ENCODE measurements at places on chromosomes 3 and 15.

DNA sequence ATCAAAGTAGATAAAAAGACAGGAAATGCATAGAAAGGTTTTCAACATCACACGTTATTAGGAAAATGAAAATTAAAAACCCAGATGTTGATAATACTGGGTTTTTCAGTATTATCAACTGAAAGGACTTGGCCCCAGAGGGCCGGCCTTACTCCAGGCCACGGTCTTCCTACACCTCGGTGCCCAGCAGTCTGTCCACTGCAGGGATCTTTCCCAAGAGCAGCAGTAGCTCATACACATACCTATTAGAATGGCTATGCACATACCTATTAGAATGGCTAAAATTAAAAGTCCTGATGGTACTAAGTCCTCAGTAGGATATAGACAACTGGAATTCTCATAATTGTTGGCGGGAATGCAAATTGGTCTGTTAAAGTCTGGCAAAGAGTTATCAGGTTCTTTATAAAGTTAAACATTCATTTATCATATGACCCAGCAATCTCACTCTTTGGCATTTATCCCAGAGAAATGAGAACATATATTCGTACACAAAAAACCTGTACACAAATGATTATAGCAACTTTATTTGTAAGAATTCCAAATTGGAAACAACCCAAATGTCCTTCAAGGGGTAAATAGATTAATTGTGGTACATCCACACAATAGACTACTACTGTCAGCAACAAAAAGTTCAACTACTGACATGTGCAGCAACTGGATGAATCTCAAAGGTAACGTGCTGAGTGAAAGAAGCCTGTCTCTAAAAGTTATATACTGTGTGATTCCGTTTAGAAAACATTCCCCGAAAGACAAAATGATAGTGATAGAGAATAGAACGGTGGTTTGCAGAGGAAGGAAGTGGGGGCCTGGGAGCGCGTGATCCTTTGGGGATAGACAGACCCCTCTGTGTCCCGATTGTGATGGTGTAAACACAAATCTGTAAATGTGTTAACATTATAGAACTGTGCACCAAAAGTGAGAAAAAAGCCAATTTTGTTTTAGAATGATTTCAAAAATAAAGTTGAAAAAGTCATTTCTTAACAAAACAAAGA, 62.3 kb downstream of the MCTP2 start:
- DNase-seq: no peak

GRCh38 chr15:57596978-57597377, 5.3 kb downstream of the MYZAP start:
- DNase-seq: no peak

DNA sequence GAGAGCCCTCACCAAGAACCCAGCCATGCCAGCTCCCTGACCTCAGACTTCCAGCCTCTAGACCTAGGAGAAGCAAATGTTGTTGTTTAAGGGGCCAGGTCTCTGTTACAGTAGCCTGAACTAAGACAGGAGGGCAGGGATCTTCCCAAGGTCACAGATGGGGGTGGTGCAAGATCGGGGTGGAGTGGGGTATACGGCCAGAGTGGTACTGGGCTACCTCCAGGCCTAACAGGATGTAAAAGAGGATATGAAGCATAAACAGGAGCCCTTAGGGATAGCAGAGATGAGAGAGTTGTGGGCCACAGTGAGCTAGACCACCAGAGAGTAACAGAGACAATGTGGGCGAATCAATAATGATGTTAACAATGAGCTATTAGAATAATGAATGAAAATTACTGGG, 82.9 kb downstream of the TOP2B start:
- DNase-seq: no peak

- DNase-seq: no peak
These were observed 355.3 kb upstream of the RORA start for GRCh38 chr15:61584410-61584809.

GRCh38 chr3:41198526-41198925, 779 bp upstream of the CTNNB1 start:
- DNase-seq: no peak

DNA sequence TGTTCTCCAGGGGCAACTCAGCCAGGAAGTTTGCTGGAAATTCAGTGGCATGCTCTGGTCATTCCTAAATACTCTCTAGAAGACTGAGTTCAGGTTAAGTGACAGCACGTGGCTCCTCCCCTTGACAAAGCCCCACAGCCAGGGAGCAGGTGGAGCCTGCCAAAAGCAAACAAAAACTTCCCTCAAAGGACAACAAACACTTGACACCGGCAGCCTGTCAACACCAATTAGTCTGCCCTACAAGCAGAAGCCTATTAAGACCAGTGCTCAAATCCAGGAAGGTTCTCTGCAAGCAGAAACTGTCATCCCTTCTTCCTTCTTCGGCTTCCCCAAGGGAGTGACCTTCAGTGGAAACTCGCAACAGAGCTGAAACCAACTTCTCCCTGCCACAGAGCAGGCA, 5.0 kb downstream of the MEX3B start:
- DNase-seq: no peak

DNA sequence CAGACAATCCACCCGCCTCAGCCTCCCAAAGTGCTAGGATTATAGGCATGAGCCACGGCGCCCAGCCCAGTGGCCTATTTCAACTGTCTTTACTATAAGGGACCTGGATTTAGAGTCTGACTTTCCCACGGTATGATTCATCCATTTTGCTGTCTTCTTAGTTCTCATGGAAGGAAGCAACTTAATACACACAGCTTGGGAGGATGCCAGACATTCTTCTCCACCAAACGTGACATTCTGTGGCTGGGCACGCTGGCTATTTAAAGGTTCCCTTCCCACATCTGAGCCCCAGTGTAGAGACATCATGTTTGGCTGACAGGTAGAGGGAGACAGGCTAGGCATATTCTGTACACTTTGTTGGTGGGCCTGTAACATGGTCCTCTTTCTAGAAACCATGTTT, 26.2 kb downstream of the FAM43A start:
- peak; percentile 99 for DNase-seq

DNA sequence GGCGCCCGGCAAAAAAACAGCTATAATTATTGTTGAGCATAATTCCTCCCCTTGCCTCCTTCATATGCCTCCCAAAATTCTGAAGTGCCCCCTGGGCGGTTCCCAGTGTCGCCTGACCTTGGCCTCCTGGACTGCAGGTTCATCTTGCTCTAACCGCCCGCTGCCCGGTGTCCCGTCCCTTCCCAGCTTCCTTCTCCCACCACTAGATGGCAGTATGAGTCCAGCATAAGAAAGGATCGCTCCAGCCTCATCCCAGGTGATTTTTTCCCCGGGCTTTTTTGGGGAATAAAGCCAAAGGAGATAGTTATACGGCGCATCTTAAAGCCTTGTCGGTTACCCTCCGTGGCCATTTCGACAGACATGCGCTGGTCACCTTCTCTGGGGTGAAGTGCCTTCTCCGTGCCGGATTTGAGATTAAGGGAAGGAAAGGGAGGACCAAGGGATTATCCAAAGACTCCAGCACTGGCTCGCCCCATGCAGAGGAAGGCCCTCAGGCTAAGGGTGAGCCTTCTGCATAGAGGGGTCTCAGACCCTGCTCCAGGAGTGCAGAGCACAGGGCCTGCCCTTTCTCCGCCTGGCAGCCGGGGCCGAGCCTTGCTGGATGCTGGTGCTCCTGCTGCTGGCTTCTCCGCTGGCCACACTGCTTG, 45.8 kb upstream of the TRA2B start:
- DNase-seq: no peak

DNA sequence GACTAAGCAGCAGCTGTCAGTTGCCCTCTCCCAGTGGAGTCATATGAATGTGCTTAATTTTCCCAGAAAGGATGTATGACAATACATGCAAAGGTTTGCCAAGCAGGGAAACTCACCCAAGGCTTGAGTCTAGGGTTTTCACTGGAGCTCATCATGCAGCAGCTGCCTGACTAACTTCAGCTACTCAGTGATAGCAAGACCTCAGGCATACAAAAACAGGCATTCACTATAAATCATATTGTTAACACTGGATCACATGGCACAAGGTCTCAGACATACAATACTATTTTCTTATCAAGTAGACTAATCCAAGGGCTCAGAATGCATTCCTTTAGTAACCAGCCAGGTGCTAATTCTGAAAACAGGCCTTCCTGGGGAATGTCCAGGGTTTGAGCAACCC, 85.0 kb upstream of the STAC start:
- DNase-seq: no peak

GRCh38 chr3:56782906-56783305, 18.8 kb downstream of the ARHGEF3 start:
- DNase-seq: no peak

DNA sequence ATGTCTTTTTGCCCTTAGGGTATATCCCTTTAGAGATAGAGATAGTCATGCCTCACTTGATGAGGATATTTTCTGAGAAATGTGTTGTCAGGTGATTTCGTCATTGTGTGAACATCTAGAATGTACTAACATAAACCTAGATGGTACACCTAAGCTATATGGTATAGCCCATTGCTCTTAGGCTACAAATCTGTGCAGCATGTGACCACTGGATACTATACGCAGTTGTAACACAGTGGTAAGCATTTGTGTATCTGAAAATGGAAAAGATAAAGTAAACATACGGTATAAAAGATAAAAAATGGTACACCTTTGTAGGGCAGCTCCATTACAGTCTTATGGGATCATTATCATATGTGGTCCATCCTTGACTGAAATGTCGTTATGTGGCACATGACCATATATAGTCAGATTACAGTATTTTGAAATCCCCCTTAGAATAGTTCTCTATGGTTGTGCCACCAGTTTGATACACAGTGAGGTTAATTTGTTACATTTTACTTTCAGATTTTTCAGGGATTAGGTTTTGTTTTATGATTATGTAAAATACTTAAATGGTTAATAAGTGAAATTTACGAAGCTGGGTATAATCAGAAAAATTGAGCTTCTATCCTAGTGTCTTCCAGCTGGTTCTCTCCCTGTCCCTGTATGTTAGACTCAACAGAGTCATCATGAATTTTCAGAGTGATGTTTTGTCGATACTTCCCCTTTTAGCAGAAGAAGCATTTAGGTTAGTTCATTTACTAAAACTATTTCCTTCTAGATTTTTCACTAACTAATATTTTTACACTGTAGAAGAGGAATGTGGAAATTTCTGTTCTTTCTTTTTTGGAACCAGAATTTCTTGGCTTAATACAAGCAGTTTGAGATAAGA, 12.8 kb downstream of the SETD5 start:
- DNase-seq: no peak

DNA sequence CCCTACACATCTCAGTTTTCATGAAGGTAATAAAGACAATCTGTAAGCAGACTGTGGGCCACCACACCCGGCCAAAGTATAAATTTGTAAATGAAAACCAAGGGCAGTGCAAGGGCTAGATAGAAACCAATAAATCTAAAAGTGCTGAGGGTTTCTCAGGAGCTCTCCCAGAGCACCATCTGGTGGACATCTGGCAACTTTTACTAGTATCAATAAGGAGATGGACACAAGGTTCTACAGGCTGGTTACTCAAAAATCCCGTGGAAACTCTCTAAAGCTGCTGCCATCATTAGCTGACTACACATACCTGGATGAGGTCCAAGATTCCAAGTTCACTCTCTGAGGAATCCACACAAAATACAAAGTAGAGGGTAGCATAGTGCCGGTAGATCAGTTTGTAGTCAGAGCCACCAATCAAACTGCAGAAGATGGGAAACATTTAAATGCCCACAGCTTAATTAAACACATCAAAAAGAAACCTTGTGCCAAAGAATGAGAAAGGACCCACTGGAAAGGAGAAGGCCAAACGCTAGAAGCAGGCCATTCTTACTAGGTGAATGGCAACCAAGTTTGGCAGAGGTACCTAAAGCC, 5.5 kb downstream of the AP3S2 start:
- DNase-seq: no peak

DNA sequence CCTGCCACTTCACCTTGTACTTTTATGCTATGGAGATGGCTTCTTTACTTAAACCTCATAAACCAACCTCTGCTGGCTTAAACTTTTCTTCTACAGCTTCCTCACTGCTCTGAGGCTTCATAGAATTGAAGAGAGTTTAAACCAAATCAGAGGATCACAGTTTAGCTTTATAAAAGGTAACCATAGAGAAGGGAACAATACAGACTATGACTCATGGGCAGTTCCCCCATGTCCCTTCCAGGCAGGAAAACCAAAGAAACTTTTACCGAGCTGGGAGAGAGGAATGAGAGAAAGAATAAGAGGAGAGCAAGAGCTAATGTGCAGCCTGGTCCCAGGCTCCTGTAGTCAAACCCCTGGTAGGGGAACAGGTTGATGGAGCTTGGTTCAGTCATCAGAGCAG, 53.9 kb upstream of the NEDD4 start:
- DNase-seq: no peak
